ENCODE measurements at places on chromosomes 12 and 14.

- DNase-seq, result no peak
Observed at GRCh38 chr12:120481022-120481767, 11.6 kb upstream of the SRSF9 start.

- no peak for DNase-seq
Observed at GRCh38 chr14:42980419-42980818, 1373.7 kb downstream of the LRFN5 start.

DNA sequence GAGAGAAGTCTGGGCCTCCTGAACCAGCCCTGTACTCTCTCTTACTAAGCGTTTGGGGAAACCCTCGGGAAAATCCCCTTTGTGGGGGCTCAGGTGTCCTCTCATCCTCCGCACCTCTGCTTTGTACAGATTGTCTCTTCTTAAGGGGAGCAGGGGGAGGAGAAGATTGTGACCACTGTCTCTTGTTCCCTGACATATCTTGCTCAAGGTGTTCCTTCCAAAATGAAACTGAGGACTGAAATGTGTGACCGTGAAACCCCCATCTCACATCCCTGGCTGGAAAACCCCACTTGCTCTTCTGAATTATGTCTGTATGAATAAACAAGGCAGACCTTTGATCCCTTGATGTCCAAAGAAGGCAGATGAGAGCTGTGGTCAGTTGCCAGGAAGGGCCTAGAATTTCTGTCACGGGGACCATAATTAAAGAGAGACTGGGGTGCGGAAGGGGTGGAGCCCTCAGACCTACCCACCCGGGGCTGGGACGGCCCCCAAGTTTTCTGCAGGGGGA lies 369.8 kb downstream of the AACS start:
- DNase-seq, result no peak

- no peak for DNase-seq
Observed at GRCh38 chr14:65268594-65268993, 143.9 kb upstream of the FUT8 start.

DNA sequence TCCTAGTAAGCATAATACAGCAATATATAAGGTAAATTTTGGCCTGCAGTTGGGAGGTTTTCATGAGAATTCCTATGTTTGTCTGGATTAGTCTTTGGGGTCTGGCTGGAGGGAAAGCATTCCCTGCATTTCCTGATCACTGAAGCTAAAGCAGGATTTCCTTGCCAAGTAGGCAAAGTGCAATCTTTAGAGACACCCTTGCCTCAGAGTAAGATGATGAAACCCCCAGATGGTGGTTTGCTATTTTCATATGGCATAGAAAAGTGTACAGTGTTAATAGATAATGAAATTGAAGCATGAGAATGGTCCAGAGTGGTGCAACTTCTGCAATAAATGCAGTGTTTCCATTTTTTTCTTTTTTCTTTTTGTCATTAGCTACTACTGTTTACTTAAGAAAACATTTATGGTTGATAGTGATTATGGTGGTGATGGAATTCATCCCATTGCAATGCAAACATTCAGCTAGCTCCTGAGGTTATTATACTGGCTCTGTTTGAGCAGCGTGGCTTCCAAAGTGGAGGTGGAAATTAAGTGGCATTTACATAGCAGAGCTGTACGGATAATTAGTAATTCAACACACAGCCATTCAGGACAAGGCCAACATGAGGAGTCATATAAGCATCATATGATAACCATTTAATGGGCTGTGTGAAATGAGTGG lies 276.3 kb downstream of the DUSP6 start:
- DNase-seq, result no peak

- DNase-seq, result no peak
Observed at GRCh38 chr12:97203408-97203807, 259.2 kb upstream of the RMST start.

- no peak for DNase-seq
Observed at GRCh38 chr14:29928117-29928640, 532 bp upstream of the PRKD1 start.

GRCh38 chr14:73829071-73829470 lies 22.6 kb upstream of the PTGR2 start:
- no peak for DNase-seq

- DNase-seq, result no peak
Observed at GRCh38 chr14:34470319-34470718, 8.3 kb upstream of the SPTSSA start.

GRCh38 chr12:32896432-32897280 lies at the start of gene PKP2:
Gene PKP2 (minus strand): TSS chr12:32896777. CDS start chr12:32896731, 46 bp downstream.
- DNase-seq, result no peak

- no peak for DNase-seq
Observed at GRCh38 chr14:29805415-29806123, 122.1 kb downstream of the PRKD1 start.
